Activated T-cell treated with anti-CD3 and anti-CD28 coated beads for 1 hour (primary cell): ENCODE measurements at places on chromosomes 2 and 18.

GRCh38 chr2:168545439-168546082 is 89.5 kb downstream of the CERS6 start:
- no peak for DNase-seq

DNA sequence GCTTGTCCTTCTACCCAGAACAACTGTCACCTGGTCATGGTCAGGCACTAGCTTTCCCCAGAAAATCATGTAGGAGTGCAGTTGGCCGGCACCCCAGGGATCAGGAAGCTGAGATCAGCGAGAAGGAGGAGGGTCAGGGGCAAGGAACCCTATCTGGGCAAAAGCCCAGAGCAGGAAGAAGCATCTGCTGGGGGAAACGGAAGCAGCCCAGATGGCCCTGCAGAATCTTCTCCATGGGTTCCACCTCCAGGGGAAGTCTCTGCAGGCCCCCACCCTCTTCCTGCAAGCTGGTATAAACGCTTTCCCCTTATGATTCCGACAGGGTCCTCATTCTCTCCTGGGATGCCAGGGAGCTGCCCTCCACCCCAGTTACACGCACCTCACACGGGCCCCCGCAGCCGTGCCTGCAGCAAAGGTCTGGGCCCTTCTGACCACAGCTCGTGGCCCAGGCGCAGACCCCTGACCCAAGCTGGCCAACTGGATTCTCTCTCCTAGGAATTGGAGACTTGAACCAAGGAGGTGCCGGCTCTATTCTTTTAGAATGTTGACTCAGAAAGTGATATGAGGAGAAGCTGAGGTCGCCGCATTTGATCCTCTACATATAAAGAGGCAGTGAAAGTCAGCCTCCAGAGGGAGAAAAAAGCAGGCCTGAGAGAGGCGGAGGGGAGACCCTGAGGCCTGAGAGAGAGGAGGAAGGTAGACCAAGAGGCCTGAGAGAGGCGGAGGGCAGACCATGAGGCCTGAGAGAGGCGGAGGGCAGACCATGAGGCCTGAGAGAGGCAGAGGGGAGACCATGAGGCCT is 71.0 kb downstream of the STPG4 start:
- DNase-seq: no peak

DNA sequence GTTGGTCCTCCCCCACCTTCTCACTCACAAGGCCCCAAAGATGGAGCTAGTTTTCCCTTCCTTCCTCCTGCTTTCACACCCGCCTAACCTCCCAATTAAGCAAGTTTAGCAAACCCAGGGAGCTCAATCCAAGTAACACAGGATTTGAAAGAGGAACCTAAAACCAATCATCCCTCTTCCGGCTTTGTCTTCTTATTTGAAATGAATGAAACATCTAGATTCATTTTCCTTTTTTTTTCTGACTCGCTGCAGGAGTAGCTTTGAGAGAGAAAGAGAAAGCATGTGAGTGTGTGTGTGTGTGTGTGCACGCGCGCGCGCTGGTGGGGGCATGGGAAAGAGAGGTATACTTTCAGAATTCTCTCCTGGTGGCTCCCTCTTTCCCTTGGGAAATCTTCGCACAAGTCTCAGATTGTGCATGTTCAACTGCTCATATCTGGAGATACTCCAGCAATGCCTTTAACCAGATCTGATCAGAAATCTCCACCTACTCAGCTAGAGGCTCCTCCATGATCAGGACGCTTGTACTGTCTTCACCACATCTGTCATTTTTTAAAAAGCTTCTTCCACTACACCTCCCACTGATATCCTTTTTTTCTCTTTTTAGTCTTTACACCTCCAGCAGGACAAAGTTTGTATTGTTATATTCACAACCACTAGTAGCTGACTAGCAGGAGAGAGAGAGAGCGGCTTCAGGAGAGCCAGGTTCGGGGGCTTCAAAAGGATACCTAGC is 1.7 kb downstream of the SLC8A1 start:
- DNase-seq: no peak

GRCh38 chr2:174914853-174915760 is 90.1 kb downstream of the CHN1 start:
- no peak for DNase-seq

DNA sequence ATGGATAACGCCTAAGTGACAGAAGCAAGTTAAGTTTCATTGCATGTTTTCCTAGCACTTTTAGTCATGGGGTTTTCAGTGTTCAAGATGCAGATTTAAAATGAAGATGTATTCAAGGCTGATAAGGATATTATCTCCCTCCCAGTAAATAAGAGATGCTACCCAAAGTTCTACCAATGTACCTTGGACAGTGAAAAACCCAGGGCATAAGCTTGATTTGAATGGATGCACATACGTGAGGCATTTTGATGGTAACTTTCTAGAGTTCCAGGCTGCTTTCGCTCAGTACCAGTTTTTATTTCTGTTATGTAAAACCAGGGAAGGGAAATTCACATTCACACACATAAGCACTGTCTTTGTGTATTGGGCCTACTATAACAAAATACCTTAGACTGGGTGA is 90.3 kb downstream of the STK39 start:
- no peak for DNase-seq

DNA sequence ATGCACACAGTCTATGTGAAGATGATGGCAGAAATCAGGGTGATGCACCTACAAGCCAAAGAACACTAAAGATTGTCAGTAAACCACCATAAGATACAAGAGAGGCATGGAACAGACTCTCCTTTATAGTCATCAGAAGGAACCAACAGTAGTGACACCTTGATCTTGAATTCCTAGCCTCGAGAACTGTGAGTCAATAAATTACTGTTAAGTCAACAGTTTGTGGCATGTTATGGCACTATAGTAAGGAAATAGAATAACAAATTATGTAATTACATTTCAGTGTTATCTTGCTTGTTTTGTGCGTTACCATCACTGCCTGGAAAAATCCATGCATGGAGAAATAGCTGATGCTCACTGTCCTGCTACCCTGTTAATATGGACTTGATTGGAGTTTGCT is 110.2 kb upstream of the LRP1B start:
- DNase-seq: no peak

- no peak for DNase-seq
These were observed 220.9 kb upstream of the REV1 start for GRCh38 chr2:99710721-99711120.

DNA sequence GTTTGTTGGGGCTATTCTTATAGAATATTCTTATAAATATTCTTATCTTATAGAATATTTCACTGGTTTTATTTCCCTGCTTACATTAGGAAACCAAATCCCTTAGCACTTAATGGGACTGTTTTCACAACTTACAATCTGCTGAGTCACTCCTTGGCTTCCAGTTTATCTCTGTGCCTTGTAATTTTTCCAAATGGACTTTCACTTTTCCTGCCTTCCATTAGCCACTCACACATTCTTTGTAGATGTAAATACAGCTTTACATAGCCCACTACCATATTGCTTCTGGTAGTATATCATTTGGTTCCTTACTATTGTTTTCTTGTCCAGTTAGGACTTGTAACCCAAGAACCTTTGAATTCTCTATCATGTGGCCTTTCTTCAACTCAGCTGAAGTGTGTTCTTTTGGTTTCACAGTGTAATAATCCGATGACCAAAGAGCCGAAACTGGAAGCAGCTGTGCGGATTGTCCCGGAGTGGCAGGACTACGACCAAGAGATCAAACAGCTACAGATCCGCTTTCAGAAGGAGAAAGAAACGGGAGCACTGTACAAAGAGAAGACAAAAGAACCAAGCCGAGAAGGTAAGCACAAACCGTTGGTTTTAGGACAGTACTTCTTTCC is 96.1 kb downstream of the UGGT1 start:
- DNase-seq: no peak

GRCh38 chr2:188189356-188189755 is 102.3 kb upstream of the GULP1 start:
- no peak for DNase-seq

- DNase-seq: no peak
These were observed 203.5 kb downstream of the SP3 start for GRCh38 chr2:173761603-173762119.

DNA sequence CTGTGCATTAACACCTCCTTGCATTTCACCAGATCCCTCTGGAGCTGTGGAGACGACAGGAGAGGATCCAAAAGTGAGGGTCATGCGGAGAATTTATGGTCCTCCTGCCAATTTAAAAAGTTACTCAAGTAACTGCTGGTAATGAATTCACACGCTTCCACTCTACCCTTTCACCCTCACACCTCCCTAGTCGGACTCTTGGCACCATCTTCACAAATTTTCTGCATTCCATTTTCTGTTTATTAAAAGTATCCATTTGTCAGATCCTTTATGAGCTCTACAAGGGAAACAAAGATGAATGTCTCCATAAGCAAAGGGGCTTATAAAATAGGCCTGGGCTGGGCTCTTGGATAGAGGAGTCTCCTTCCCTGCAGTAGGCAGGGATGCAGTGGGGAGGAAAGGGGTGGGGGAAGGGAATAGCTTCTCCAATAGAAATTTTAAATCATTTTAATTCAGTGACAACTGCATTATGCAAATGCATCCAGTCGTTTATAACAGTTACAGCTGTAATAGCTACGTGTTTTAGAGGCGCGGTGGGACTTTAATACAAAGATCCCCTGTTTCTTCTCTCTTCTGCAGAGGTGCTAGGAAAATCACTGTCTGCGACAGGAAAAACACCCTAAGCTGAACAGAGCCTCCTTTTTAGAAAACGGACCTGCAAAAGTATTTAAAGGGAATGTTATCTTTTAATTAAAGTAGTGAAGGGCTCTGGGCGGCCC is 132.2 kb downstream of the EPHA4 start:
- no peak for DNase-seq

DNA sequence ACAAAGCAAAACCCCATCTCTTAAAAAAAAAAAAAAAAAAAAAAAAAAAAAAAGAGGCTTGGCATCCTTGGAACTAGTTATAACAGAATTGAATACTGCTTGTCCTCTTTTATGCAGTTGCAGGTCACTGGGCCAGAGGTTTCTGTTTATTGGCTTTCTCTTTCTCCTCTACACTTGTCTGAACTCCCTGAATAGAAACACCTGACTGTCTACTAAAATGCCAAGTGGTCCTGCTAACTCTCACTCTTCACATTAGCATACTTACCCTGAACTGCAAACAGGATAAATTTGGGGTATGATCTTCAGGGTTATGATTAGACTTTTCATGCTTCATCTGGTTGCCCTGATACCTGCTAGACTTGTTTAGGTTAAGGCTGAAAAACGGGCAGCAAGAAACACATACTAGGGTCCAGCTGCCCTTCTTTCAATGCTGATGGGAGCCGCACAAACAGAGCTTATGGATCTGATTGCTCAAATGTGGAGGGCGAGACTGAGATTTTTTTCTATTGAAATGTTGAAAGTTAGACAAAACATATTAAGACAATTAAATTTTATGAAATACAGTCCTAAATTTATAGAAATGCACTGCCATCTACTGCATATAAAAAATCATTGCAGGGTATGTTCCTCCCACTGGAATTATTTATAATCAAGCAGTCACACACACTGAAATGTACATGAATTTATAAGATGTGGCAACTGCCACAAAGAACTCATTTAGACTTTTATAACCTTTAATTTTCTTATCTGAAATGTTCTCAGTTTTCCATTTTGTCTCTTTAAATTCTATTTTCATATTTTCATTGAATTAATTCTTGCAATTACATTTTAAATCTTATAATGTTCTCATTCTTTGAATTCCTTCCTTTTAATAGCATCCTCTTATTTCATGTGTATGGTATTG is 40.8 kb downstream of the GTF3C3 start:
- no peak for DNase-seq

DNA sequence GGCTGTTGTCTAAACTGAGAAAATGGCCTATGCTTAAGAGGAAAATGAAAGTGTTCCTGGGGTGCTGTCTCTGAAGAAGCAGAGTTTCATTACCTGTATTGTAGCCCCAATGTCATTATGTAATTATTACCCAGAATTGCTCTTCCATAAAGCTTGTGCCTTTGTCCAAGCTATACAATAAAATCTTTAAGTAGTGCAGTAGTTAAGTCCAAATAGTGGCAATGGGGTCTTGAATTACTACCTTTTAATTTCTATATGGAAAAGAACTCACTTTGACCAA is 13.8 kb upstream of the ALLC start:
- DNase-seq: no peak

DNA sequence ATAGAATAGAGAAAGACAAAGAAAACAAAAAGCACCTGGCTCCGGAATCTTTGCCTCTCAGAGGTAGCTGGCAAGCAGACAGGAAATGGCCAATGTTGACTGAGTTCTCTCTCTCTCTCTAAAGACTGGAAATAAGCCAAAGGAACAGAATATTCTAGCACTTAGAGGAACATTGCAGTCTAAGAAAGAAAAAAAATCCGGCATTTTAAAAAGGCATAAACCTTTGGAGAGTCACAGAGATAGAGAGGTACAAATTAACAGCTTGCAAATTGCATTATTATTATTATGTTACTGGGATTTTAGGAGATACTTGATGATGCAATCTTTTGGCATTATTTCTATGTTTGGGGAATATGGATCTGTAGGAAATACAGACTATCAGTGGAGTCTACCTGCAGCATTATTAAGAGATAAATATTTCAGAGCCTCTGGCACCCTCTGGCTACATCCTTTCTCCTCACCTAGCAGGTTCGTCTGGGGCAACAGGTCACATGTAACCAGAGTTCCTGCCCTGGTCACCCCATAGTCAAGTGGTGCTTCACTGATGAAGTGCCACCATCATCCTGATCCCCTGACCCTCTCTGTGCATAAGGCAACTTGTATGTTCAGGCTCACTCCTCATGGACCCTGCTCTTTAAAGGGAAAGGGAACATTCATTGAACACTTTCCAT is 318.9 kb upstream of the ACVR2A start:
- no peak for DNase-seq

GRCh38 chr2:69087912-69088240 is 74.9 kb downstream of the ANTXR1 start:
- no peak for DNase-seq

DNA sequence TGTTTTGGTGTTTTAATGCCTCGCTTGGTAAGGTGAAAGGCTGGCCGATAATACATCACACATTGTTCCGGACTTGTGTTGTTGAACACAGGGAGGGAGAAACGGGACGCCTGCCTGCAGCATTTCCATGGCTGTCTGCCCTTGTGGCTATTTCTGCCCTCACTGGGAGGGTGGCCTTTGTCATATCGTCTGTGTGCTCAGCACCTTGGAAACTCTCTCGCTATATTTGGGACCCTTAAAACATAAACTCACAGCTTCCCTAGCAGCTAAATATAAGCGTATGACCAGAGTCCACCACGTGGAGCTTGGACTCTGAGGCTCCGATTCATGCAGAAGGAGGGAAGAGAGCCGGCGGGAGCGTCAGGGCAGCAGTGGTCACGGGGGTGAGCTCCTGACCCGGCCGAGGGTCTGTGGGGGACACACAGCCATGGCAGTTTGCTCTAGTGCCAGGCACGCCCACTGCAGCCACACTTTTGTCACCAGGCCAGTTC is 111.7 kb downstream of the SH3BP4 start:
- no peak for DNase-seq

GRCh38 chr18:34661464-34662087 is 48.5 kb upstream of the DTNA start:
- no peak for DNase-seq

DNA sequence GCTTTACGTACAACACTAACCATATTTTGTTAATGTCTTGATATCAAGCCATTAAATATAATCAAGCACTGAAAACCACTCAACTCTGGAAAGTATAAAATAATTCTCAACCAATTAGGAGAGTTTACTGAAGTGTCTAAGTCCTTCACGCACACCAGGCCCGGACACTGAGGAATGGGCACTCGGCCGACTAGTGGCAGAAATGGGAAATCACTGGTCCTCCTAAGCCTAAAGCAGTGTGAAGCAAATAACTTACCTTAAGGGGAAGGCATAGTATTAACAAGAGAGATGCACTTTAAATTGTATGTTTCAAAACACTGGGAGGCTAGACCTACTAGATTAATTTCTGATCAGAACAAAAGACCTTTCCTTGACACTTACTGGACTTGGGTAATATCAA is 45.7 kb downstream of the FAM210A start:
- no peak for DNase-seq

- no peak for DNase-seq
These were observed 324.7 kb downstream of the LRP1B start for GRCh38 chr2:141806090-141806489.
